ENCODE measurements at places on chromosomes 4 and X. TPM values are rescaled to one million over a fixed set of nuclear protein-coding genes. Genes with fewer than 3 reads are reported as not detected.

Gene GLOD5
- not detected for total RNA-seq

Gene LRCH2
- total RNA-seq: 0.44 TPM

Gene DCAF4L1
- 1.7 TPM for total RNA-seq

Gene NOX1
- not detected for total RNA-seq

Gene CORIN
- not detected for total RNA-seq

DNA sequence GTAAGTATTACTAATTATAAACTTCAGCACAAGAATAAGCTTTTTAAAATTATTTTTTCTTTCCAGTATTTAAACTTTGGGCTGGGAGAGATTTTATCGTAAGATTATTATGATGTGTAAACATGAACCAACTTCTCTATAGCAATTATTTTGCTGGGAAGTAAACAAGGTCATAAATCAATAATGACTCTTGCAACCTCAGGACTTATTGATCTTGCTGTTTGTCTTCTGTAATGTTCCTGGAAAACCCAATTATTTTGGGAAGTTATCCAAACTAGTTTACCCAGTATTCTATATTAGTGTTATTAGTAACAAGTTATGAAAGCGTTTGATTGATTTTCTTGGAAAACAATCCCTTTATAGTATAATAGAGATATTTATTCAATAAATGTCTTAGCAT lies 174.9 kb downstream of the PPP1R2C start:
- DNase-seq: no peak

- DNase-seq: no peak
Measured at GRCh38 chr4:71230271-71231128, 108.3 kb upstream of the SLC4A4 start.

GRCh38 chr4:52019936-52020657 lies at the start of gene LRRC66:
LRRC66 (minus strand) TSS chr4:52020363; CDS start chr4:52017613, 2,750 bp downstream.
- no peak for DNase-seq

GRCh38 chr4:150323406-150324325 lies 245.4 kb downstream of the DCLK2 start:
- DNase-seq: no peak

- no peak for DNase-seq
Measured at GRCh38 chr4:166045457-166045856, 172.4 kb downstream of the TLL1 start.

DNA sequence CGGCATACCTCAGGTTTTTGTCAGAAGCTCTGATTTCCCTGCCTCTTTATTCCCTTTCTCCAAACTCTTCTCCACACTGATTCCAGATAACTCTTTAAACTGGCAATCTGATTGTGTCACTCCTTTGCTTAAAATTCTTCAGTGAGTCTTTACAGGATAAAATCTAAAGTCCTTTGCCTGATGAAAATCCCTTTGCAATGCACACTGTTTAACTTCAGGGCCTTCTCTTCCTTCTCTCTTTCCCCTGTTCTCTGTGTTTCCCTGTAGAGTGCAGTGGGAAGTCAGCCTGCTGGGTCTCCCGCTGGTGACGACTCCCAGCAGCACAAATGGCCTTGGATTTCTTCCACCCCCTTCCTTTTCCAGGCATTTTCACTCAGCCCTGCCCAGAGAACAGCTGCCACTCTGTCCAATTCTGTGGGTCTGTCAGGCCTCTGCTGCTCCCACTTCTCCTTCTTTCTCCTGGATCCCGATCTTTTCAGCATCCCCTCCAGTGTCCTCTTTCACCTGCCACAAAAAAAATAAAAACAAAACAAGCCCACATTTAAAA lies 189.9 kb upstream of the NWD2 start:
- DNase-seq: no peak

- DNase-seq: no peak
Measured at GRCh38 chrX:43450355-43450754, 205.7 kb upstream of the MAOA start.

DNA sequence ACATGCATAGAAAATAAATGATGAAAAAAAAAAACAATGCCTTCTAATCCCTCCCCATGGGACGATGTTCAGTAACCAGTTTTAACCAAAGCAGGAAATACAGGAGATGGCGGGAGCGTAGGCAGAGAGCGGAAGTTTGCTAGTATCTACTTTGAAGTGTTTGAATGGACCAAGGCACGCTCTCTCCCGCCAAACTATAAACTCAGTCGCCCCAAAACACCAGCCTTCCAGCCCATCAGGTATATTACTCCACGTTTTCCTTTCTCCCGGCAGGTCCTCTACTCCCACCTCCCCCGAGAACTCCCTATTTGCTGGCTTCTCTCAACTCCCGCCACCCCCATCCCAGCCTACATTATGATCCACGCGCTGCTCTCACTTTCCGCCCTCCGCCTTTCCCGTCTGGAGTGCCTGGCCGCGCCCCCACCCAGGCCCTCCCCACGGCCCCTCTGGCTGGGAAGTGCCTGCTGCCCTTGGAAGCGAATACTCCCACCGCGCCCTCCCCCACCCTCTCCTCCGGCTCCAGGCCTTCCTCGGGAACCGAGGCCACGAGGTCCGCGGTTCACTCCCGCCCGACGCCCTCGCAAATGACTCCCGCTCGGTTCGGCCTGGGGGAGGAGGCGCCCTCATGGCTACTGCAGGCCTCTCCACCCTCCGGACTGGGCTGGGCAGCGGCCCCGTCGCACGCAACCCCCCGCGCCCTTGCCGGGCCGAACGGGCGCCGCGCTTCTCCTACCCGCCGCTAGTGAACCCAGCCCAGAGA lies 723 bp downstream of the DHX15 start:
- DNase-seq: peak; percentile 16

- DNase-seq: no peak
Measured at GRCh38 chr4:111775556-111776297, 369.5 kb upstream of the FAM241A start.

DNA sequence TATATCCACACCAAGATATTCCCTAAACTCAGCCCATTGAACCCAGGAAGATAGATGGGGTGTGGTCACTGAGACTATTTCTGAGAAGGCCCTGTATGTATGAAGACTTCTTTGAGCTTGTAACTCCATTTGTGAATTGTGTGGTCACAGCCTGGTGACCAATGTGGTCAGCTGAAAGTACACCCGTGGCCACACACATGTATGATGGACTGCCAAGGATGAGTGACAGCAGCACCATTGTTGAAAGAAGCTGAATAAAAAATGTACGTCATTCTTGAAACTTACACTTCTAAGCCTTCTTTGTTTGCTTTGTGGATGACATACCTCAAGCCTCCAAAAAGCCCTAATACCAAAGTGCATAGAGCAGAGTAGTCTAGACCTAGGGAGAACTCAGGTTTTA lies 581.4 kb downstream of the RAB28 start:
- no peak for DNase-seq

- no peak for DNase-seq
Measured at GRCh38 chrX:134933911-134934310, 56.9 kb upstream of the SMIM10 start.

- DNase-seq: no peak
Measured at GRCh38 chr4:140187316-140187695, 33.3 kb upstream of the MAML3 start.

- no peak for DNase-seq
Measured at GRCh38 chr4:90099812-90100211, 27.4 kb upstream of the CCSER1 start.

GRCh38 chrX:151825007-151825406 lies 87.7 kb upstream of the MAGEA4 start:
- no peak for DNase-seq

- DNase-seq: no peak
Measured at GRCh38 chrX:7202206-7202605, 54.3 kb upstream of the PUDP start.

DNA sequence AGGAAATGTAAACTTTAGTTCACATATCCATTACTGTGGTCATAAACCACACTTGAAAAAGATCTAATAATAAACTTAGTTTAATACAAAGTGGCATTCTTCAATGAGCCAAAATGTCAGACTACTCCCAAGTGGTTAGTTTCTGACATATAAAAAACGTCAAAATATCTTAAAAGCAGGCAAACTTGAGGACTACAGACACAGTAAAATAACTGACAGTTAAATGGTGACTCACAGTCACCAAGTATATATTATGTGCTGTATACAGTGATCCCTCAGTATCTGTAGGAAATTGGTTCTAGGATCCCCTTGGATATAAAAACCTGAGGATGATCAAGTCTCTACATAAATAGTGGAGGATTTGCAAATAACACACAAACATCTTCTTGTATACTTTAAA lies 11.6 kb upstream of the CORIN start:
- DNase-seq: no peak
